HTR-8/SVneo (cell line): ENCODE measurements at places on chromosomes 16 and 17.

GRCh38 chr17:8904686-8905085, 37.2 kb upstream of the PIK3R6 start:
- no peak for DNase-seq

DNA sequence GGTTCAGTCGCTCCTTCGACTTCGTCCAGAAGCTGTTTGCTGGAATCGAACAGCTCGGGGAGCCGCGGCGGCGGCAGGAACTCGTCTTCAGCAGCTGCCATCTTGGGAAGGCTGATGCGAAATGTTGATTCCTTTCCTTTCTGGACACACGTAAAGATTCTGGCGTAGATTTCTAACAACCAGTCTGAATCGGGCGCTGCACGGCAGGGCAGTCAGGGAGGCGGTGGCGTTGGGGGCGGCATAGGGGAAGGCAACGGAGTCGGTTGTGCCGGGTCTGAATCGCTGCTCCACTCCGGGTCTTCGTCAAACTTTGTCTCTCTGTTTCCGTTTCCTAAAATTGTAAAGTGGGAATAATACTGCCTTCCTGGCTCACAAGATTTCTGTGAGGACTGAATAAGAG, 30.3 kb downstream of the TEX14 start:
- no peak for DNase-seq

DNA sequence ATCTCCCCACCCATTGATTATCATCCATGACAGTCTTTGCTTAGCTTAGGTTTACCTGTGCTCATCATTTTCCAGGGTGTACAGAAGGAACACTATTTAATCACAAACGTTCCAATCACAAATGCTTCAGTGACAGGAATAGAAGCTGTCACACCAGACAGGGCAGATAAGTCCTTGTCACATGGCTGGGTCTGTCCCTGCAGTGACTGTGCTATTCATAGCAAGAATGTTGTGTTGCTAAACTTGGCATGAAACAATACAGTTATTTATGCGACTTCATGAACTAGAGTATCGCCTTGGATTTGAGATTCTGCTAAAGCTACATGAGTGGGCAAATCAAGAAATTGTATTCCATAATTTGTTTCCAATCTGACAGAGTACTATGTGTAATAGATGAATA, 108.4 kb downstream of the CDH13 start:
- no peak for DNase-seq

DNA sequence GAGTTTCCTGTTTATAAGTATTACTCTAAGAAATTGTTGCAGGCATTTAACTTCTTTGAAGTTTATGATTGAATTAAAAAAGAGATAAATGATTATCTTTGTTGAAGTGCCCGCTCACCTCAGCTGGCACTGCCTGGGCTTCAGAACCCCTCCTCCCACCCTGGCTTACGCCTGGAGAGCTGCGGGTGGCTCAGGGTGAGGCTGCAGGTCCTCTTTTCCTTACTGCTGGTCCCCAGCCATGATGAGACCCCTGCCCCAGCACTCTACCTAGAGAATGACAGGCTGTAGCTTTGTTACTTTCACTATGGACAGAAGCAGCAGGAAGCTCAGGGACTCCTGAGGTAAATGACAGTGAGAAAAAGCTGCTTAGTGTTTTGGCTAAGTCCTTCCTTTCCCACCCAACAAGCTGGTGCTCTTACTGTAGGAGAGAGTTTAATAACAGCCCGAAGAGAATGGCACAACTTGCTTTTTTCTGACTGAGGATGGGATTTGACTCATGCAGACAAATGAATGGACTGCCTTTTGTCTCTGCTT, 62.1 kb downstream of the EPN2 start:
- no peak for DNase-seq

DNA sequence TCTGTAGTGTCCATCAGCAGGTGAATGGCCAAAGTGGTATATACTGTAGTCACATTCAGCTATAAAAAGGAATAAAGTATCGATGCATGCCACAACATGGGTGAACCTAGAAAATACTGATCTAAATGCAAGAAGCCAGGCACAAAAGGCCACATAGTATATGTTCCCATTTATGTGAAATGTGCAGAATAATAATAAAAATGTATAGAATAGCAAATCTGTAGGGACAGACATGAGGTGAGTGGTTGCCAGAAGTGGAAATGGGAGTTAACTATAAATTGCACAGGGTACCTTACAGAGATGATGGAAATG, 23.1 kb downstream of the DBNDD1 start:
- no peak for DNase-seq

- DNase-seq: no peak
Observed at GRCh38 chr17:9839433-9839832, 13.7 kb downstream of the GLP2R start.
